Bone marrow (tissue), 2 donors: ENCODE measurements at places on chromosomes 13 and 19.

GRCh38 chr13:90591260-90591926 is 756.1 kb upstream of the MIR17HG start:
- no peak for DNase-seq

DNA sequence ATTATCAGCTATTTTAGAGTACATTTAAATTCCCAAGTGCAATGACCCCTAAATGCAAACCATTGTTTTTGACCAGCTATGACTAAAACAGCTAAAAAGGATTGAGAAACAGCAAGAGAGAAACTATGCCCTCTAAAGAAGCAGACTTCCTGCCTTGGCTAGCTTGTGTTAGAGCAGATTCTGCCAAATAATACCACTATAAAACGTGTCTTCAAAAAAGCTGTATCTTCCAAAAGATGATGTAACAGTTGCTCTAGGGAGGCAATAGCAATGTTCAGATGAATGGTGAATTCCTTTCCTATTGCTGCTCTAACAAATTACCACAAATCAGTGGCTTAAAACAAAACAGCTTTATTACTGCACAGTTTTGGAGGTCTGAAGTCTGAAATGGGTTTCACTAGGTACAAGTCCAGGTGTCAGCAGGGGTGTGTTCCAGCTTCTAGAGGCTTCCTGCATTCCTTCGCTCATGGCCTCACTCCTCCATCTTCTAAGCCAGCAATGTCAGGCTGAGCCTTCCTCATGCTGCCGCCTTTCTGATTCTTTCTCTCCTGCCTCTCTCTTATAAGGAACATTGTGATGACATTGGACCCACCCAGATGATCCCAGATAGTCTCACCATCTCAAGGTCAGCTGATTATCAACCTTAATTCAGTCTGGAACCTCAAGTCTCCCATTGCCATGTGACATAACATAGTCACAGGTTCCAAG is 84.5 kb downstream of the LRRC63 start:
- DNase-seq: peak; percentile 21

DNA sequence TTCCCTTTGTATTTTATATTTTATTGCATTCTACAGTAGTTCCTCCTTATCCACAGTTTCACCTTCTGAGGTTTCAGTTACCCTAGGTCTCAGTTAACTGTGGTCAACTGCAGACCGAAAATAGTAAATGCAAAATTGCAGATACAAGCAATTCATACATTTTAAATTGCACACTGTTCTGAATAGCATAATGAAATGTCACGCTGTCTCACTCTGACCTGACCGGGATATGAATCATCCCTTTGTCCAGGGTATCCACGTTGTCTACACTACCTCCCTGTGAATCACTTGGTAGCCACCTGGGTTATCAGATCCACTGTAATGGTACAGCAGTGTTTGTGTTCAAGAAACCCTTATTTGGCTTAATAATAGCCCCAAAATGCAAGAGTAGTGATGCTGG is 325.0 kb downstream of the DNAJC15 start:
- no peak for DNase-seq

- no peak for DNase-seq
Observed at GRCh38 chr19:18483119-18483890, 38.6 kb downstream of the ELL start.

- DNase-seq: no peak
Observed at GRCh38 chr19:44072543-44073401, 813 bp downstream of the ZNF284 start.

DNA sequence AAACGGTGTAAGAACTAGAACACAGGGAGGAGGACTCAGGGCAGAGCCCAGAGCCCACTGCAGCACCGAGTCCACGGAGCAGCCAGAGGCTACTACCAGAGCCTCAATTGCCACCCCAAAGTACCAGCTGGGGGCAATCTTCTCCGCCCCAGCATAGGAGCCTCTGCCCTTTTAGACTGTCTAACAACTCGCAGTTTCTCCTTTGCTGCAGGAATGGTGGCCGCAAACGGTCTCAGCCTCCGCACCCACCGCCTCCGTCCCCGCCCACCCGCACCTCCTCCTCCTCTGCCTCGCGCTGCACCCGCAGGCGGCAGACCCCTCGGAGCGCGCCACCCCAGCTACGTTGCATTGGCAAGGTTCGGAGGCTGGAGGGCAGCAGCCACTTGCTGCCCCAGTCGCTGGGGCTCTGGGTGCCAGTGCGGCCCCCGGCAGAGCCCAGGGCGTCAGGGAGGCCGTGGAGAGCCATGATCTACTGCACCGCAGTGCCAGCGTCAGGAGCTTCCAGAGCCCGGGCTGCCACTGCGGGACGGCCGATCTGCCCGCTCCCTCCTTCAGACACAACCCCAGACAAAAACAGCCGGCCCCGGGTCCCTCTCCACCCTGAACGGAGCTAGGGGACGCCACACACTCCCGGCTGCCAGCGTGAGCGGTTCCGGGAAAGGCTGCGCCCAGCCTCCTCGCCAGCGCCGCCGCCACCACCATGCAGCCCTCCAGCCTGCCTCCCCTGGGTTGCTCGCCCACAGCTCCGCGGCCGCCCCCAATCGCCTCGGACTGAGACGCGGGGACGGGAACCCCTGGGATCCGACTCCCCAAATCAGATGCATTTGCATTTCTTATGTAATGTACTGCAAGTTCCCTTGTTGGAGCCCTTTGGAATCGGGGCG is 1.8 kb downstream of the FGF14 start:
- DNase-seq: no peak

DNA sequence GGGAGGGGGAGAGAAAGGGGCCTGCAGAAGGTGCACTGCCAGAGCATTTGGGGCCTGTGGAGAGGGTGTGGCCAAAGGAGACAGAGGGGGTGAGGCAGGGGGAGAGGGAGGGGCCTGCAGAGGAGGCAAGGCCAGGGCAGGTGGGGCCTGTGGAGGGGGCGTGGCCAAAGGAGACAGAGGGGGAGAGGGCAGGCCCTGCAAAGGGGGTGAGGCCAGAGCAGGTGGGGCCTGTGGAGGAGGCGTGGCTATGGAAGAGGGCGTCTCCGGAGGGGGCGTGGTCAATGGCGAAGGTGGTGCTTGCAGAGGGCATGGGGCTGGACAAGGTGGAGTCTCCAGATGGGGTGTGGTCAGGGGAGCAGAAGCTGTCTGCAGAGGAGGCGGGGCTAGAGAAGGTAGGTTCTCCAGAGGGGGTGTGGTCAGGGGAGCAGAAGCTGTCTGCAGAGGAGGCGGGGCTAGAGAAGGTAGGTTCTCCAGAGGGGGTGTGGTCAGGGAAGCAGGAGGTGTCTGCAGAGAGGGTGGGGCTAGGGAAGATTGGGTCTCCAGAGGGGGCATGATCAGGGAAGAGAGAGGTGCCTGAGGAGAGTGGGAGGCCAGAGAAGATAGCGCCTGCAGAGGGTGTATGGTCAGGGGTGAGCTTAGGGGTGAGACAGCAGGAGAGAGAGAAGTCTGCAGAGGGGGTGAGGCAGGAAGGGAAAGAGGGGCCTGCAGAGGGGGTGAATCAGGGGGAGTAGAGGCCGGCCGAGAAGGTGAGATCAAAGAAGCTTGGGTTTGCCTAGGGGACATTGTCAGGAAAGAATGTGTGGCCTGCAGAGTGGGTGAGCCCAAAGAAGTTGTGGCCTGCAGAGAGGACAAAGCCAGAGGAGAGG is 3.4 kb downstream of the PRR36 start:
- DNase-seq: no peak

DNA sequence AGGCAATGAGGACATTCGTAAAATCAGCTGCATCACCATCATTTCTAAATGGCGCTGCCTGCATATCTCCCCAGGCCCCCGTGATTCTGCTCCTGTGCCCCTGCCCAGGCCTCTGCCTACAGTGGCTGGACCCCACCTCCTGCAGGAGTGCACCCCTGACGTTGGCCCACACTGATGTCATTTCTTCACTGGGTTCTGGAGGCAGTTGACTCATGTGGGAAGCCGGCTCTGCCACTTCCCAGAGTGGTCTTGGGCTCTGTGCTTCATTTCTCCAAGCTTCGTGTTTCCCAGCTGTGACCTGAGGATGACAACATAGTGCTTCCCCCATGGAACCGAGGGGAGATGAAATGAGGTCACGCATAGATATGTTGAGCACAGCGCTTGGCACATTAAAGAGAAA is 19.9 kb downstream of the CCNE1 start:
- DNase-seq: no peak

DNA sequence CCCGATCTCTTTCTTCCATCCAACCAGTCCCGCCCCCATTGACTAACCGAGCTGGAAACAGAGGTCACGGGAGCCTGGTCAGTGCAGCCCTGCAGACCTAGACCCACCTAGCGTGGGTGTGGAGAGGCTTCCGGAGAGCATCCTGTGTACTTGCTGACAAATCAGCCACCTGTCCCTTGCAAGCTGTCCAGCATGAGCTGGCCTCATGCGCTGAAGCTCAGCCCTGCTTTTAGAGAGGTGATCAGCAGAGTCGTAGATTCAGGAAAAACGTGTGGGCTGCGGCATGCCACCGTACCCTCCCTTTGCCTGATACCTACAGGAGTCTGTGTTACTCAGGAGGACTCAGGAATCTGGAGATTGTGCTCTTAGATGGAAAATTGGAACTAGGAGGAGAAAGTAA is 80.3 kb upstream of the UQCRFS1 start:
- DNase-seq: no peak

DNA sequence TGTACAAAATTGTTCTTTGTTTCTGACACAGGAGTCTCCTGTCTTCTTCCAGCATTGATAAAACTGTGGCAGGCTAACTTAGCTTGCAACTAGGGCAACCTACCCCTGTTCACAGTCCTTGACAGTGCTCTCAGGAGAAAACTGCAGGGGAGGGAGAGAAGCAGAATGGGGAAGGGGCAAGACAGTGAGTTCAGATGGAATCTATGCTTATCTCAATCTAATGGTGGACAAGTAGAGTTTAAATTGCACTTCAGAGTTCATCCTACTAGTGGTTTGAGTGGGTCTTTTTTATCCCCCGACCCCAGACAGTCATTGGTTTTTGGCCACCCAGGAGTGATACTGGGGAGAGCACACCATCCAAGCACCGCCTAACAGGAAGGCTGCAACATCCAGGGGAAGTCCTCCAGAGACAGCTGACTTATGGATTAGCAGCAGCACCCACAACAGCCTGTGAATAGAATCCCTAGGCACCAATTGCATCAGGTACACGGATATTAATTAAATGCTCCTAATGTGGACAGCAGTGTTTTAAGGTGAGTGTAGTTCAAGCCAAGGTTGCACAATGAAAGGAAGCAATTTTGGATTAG is 236.6 kb downstream of the NHLRC3 start:
- no peak for DNase-seq

- DNase-seq: no peak
Observed at GRCh38 chr19:11984986-11985385, 20.1 kb downstream of the ZNF763 start.

DNA sequence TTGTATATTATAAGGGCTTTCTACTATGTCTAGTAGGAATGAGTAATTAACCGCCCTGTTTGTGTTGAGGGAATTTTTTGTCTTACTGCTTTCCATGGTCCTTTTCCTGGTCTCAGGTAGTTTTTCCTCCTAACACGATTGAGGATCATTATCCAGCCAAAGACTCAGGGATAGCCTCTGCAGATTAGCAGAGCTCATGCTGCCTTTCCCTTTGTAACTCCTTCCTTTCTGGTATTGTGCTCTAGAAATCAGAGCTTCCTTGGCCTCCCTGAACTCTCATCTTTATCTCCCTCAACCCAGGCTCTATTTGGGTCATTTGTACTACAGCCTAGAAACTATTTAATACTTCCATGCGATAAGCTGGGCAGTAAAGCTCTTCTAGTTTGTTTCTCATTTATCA is 142.1 kb downstream of the PDS5B start:
- no peak for DNase-seq

- DNase-seq: peak; percentile 46
Observed at GRCh38 chr13:46748300-46748699, 48.7 kb downstream of the ESD start.

DNA sequence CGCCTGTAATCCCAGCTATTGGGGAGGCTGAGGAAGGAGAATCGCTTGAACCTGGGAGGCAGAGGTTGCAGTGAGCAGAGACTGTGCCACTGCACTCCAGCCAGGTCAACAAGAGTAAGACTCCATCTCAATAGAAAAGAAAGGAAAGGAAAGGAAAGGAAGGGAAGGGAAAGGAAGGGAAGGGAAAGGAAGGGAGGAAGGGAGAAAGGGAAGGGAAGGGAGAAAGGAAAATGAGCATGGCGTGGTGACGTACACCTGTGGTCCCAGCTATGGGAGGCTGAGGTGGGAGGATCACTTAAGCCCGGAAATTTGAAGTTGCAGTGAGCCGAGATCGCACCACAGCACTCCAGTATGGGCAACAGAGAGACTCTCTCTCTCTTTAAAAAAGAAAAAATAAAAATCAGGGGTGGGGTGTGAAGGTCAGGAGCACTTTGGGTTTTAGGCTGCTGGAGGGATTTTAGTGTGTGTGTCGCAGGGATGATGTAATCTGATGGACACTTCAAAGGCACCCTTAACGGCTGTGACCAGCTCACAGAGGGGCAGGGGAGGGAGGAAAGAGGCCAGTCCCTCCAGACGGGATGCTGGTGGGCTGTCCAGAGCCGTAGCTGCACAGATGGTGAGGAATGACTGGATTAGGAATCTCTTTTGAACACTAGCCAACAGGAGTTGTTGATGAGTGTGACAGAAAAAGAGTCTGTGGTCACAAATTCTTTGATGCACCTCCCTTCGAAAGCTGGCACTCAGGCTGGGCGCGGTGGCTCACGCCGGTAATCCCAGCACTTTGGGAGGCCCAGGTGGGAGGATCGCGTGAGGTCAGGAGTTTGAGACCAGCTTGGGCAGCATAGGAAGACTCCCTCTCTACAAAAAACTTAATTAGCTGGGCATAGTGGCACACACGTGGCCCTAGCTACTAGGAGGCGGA is 27.6 kb downstream of the TMPRSS9 start:
- DNase-seq: no peak

DNA sequence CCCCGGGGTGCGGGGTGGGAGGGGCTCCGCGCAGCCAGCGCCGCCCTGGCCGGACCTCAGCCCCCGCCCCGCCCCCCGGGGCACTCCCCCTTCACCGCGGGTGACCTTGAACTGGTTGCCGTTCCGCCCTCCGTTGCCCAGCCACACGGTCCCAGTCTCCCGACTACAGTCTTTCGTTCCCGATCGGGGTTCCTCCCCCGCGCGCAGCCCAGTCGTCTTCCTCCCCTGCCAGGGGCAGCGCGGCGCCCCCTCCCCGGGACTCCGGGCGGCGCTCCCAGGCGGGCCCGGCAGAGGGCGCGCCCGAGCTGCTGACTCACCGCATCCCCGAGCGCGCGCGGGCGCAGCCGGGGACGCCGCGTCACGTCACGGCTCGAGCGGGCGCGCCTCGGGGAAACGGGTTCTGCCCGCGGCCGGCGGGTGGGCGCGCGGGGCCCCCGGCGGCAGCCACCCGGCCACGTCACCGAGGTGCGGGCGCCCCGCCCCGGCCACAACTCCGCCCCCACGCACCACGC is 459 bp downstream of the MIDN start:
- DNase-seq: peak; percentile 45

GRCh38 chr13:100848304-100848703 is 173.7 kb upstream of the TMTC4 start:
- no peak for DNase-seq

- DNase-seq: no peak
Observed at GRCh38 chr19:19205416-19206410, 2.5 kb upstream of the NR2C2AP start.

- DNase-seq: no peak
Observed at GRCh38 chr13:47291107-47291656, 394.3 kb upstream of the HTR2A start.
